ENCODE measurements at places on chromosomes 3 and 15.

DNA sequence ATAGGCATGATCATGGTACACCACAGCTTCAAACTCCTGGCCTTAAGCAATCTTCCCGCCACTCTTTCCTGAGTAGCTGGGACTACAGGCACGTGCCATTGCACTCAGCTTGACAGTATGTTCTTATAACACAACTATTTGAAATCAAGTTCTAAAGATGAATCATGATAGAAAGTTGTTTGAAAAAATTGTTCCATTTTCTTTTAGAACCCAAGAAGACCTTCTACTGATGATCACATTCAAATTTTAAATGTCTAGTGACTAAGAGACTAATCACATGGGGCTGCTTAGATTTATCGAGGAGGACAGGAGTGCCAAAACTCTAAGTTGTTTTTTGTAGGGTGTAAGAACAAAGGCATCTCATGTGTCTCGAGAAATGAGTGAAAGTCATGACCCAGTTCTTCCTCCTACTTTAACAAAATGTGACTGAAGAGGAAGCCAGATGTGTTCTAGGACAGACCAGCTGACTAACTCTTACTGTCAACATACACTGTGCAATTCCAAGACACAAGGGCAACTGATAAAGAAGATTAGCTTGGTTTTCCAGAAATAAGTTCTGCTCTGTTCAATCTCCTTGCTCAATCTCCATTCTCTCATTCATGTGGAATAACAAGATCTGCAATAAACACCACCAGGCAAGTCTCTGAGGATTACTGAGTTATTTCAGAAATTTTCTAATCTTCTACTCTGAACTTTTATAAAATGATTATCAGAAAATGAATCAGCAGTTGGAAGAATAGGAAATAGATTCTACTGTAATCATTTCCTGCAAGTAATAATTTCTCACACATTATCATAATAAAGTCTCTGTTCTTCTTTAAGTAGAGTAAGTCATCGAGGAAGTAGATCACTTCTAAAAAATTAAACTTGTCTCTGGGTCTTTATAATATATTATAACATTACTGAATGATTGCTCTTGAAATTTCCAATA lies 122.6 kb upstream of the CCNL1 start:
- peak; percentile 73 for DNase-seq

GRCh38 chr3:39387411-39387975 lies 4.3 kb downstream of the SLC25A38 start:
- DNase-seq: no peak

GRCh38 chr15:66968806-66969596 lies 96.4 kb upstream of the SMAD3 start:
- no peak for DNase-seq

DNA sequence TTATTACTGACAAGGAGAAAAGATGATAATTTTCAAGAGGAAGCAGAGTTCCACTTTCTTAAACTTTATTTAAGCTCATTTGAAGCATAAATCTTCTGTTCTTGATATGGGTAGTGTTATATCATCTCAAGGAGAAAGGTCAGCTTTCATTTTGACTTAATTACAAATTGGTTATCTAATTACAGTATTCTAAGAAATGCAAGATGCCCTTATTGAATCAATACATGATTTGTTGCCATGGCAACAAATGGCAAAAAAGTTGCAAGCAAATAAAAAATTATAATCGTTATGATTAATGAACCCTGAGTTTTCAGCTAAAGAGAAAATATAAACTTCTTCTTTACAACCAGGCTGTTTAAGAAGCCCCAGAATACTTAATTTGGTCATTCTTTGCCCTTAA lies 622.7 kb downstream of the RBMS3 start:
- DNase-seq: no peak

- no peak for DNase-seq
These were observed 24.9 kb upstream of the MYZAP start for GRCh38 chr15:57566834-57567233.

- DNase-seq: no peak
These were observed 605 bp downstream of the DCUN1D1 start for GRCh38 chr3:182979674-182980191.

- DNase-seq: no peak
These were observed 5.6 kb upstream of the FOXP1 start for GRCh38 chr3:71589132-71589531.

GRCh38 chr15:85419161-85419560 lies 38.8 kb downstream of the AKAP13 start:
- no peak for DNase-seq

DNA sequence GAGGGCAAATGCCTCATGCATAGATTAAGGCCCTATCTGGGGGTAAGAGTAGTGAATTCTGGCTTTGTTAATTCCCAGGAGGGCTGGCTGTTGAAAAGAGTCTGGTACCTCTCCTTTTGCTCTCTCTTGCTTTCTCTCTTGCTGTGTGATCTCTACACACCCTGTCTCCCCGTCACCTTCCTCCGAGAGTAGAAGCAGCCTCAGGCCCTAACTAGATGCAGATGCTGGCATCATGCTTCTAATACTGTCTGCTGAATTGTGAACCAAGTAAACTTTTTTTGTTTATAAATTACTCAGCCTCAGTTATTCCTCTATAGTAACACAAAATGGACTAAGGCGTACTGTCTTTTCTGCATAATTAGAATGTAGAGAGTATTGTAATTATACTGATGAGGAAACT lies 908.1 kb downstream of the DIPK2A start:
- no peak for DNase-seq

- DNase-seq: no peak
These were observed 118.4 kb upstream of the FLNB start for GRCh38 chr3:57889807-57890206.

GRCh38 chr3:179045719-179046402 lies 25.7 kb downstream of the ZMAT3 start:
- DNase-seq: no peak

Measured in AG09319 (cell line).